IMR-90 (cell line): ENCODE measurements at places on chromosomes 3 and 15. TPM values are rescaled to one million over a fixed set of nuclear protein-coding genes. Genes with fewer than 3 reads are reported as not detected.

The PIK3R4 gene
- total RNA-seq, result 24.7 and 27.2 TPM in 2 replicates

GRCh38 chr3:54353546-54353945 is 231.2 kb downstream of the CACNA2D3 start:
- H3K27ac ChIP-seq, result no peak overlapping the region
- no peaks in the 10 kb centered on the region for H3K27me3 ChIP-seq
- H3K4me1 ChIP-seq, result no peaks in the 10 kb centered on the region
- no peak for DNase-seq

GRCh38 chr3:66312039-66312438 is 91.2 kb downstream of the SLC25A26 start:
- H3K4me1 ChIP-seq, result no peaks in the 10 kb centered on the region
- H3K27ac ChIP-seq, result no peak overlapping the region
- no peak overlapping the region for H3K4me3 ChIP-seq

The KLHL40 gene
- total RNA-seq, result not detected in 2 replicates

DNA sequence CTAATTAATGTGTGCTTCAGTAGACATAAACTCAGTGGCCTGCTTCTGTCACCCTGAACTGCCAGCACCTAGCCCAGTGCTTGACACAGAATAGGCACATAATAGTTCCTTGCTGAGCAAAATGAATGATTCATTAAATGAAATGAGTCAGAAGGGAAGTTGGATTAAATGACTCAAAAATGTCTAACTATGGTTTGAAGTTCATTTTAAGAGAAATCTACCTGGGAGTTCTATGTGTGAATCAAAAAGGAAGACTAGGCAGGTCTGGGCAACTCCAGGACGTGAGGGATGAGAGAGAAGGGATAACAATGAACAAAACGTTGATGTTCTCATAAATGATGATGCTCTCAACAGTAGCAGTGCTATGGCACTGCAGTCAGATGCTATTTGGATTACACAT is 175.0 kb downstream of the CFAP20DC start:
- no peak overlapping the region for H3K27ac ChIP-seq
- H3K4me1 ChIP-seq, result peaks cover 8% of the 10 kb centered on the region; the same call in 1 of the 2 replicates
- no peak overlapping the region for H3K4me3 ChIP-seq
- peak; percentile 62 for DNase-seq

The CYFIP1 gene
- total RNA-seq, result 144 and 163 TPM in 2 replicates

The ABI3BP gene
- 3.0 and 4.2 TPM in 2 replicates for total RNA-seq
